ENCODE measurements at places on chromosomes 5 and 9.

DNA sequence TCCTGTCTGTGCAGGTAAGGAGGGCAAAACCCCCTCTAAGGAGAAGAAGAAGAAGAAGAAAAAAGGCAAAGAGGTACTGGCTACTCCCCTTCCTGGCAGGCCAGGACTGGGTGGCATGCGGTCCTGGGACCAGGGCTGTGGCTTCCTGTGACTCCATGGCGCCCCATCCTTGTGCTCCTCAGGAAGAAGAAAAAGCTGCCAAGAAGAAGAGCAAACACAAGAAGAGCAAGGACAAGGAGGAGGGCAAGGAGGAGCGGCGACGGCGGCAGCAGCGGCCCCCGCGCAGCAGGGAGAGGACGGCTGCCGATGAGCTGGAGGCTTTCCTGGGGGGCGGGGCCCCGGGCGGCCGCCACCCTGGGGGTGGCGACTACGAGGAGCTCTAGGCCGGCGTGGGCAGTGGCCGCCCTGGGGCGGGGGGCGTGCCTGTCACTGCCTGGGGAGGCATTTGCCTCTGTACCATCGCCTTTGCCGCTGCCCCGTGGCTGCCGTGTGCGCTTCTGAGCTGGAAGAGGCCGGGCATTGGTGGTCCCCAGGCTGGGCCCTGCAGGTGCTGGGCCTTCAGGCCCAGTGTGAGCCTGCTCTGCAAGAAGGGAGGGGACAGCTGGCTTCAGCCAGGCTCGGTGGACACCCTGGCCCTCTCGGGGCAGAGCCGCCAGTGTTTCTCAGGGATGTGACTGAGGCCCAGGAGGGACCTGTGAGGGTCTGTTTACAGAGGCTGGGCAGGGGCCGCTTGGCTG lies 2.0 kb upstream of the AJM1 start:
- DNase-seq, result no peak

- DNase-seq, result no peak
Observed at GRCh38 chr5:89908876-89909275, 500.7 kb downstream of the CETN3 start.

- no peak for DNase-seq
Observed at GRCh38 chr5:125719681-125720347, 703.4 kb upstream of the GRAMD2B start.

DNA sequence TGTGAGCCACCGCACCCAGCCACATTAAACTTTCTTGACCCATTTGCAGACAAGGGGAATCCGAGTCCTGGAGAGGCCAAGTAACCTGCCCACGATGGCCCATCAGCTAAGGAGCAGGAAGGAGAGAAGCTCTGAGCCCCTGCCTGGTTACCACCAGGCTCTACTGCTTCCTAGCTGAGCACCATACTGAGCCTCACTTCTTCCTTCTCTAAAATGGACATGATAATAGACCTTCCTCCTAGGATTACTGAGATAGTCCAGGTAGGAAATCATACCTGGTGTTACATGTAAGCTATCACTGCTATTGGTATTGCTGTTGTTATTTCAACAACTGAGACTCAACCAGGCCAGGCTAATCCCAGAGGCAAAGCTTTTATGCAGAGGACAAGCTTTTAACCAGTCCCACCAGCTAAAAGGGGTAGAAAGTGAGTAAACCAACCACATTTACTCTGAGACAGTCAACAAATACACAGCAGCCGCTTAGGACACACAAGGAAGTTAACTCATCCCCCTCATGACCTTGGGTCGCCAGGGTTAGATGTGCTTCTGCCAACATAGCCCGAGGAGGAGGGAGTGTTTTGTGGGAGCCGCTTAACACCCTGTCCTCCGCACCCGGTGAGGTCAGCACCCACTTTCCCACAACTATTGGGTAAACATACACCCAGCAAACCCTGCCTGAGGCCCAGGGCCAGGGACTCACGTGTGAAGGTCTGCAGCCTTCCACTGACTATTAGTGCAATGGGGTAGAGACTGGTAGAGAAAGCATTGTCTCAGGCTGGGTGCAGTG lies 20.6 kb upstream of the PTGES start:
- DNase-seq, result no peak

- no peak for DNase-seq
Observed at GRCh38 chr5:174411479-174411819, 312.9 kb upstream of the MSX2 start.

DNA sequence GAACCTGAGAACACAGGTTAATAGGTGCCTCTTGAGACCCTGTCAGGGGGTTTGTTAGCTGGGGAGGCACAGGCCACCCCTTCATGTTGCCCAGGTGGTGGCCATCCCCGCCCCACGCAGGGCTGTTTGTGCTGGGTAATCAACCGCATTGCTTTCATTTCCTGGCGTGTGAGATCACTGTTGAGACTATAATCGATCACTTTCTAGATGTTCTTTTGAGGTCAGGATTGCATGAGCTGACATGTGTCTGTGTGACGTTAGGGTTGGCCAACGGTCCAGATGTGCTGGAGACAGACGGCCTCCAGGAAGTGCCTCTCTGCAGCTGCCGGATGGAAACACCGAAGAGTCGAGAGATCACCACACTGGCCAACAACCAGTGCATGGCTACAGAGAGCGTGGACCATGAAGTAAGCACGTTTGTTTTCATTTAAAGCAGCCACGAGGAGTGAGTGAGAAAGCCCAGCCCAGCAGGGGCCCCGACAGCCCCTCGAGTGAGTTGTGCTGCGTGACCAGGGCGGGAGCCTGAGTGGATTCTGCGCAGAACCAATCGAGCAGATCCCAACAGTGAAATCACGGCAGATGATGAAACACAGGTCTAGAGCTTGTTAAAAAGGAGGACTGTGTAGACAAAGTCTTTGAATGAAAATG lies 115.0 kb upstream of the CACNA1B start:
- DNase-seq, result no peak

DNA sequence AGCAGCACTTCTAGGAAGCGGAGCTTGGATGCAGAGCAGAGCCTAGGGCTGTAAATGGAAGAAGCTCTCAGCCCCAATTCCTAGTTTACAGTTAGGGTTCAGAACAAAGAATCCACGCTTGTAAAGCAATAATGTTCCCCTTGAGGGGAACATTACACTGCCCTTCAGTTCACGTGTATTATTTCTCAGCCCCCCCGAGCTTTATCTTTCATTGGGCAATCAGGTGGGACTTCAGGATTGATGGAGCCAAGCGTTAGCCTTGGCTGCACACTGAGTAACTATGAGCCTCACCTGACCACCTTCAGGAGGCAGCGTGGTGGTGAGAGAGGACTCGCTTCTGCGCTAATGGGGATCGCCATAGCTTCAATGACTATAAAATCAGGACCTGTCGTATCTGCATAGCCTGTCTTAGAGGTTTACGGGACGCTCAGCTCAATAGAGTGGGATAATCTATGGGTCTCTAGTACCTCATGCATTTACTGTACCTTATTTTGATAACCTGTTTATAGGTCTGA lies 157.0 kb upstream of the RASEF start:
- DNase-seq, result no peak

GRCh38 chr9:124330011-124330697 lies 72.4 kb downstream of the NEK6 start:
- no peak for DNase-seq

- no peak for DNase-seq
Observed at GRCh38 chr5:149135536-149136201, 5.6 kb upstream of the ABLIM3 start.

DNA sequence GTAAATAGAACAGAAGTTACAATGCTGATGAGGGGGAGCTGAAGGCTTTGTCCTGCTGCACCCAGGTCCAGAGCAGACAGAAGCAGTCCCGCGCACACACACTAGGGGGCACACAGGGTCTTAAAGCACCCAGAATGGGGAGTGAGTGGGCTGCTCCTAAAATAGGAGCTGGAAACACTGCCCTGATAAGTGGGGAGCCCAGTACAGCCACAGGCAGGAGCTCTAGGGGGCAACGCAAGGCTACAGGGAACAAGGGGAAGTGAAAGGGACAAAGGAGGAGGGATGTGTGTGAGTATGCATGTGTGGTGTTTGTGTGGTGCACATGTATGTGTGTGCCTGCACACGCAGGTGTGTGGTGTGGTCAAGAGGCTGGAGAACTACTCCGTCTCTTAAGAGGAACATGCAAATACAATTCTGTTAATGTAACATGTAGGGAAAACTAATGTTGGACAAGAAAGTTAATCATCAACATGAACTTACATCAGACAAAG lies 191.5 kb downstream of the ROR2 start:
- peak; percentile 13 for DNase-seq

DNA sequence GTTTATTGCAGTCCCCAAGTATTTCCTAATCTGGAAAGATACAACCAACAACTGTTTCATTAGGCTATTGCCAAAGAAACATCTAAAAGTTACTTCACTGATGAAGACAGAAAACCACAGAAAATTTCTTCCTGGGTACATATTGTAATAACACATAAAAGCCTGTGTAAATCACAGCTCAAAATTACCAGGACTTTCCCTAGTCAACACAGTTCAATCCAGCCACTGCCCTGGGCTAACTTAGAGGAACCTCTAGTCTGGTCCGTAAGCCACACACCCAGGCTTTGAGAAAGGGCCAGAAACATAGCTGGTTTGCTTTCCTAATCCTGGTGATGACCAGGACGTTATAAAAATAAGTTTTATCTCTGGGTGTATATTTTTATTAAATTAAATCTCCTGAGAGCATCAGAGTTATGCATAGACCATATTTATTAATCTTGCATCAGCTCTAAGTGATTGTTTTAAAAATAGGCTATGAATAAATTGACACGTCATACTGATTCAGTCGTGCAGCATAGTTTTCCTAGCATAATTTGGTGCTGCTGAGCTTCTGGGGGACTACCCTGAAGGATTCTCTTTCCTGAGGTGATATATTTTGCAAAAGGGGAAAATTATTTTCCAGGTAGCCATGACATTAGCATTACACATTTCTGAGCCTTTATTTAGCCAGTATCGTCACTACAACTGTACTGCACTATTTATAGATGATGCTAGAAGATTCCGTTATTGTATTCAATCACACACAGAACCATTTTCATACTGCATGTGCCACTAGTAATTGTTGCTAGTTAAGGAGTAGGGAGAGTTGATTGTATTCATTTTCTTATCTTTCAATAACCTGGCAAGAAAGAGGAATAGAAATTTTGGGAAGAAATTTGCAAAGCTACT lies 12.6 kb upstream of the MUSK start:
- DNase-seq, result no peak

GRCh38 chr5:158524070-158524469 lies 575.6 kb downstream of the EBF1 start:
- DNase-seq, result no peak

GRCh38 chr9:13279284-13280141 lies at the start of gene MPDZ:
Gene MPDZ (minus strand): TSS chr9:13279692. CDS start chr9:13250315, 29,377 bp downstream.
- no peak for DNase-seq

GRCh38 chr9:137825324-137825989 lies 52.1 kb upstream of the CACNA1B start:
- DNase-seq, result no peak

- DNase-seq, result no peak
Observed at GRCh38 chr9:136915632-136916329, 28.8 kb downstream of the FBXW5 start.

DNA sequence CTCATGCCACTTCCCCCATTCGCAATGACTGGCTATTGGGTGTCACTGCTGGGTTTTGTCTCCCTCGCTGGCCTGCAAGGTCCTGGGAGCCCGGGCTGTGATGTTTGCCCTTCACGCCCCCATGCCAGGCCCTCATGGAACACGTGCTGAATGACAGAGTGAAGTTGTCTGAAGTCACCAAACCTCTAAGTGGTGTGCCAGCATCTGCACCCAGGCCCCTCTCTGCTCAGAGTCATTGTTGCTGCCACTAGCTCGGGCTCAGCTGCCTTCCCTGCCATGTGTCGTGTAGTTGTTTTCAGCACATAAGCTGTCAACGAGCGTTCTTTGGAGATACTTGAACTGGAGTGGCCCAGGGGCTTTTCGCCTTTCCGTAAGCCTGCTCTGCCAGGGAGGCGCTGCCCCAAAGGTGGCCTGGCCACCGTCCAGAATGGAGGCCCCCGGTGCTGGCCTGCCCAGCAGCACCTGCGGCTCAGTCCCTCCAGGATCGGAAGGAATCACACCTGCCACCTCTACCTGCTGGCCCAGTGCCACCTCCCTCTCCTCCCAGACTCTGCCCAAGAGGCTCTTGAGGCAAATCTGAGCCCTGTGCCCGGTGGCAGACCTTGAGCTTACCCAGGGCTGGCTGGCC lies 250.1 kb downstream of the PBX3 start:
- DNase-seq, result no peak

DNA sequence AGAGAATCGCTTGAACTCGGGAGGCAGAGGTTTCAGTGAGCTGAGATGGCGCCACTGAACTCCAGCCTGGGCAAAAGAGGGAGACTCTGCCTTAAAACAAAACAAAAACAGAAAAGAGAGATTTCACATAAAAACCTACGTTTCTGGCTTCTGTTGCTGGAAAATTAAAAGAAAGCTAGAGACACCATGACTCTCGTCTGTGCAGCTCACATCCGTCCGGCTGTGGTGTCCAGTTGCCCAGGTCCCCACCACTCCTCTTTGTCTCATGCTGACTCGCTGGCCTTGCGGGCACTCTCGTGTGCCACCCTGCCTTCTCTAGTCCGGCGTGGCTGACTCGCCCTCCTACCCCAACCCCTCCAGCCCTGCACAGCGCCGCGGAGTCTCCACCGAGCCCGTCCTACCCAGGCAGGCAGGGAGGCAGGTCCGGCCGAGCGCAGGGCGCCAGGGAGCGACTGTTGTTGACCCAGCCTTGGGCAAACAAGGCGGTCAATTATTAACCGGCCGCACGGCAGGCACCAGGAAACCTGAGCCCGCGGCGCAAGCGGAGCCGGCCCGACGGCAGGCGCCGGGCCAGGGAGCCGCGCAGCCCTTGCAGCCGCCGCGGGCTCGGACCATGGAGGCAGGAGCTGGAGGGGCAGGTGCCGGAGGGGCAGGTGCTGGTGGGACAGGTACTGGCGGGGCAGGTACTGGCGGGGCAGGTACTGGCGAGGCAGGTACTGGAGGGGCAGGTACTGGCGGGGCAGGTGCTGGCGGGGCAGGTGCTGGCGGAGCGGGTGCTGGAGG lies at the start of gene PRRT1B:
Gene PRRT1B (plus strand): TSS at position 521 of the 783 bp plus-strand sequence. CDS start 93 bp downstream, at position 614.
- no peak for DNase-seq

DNA sequence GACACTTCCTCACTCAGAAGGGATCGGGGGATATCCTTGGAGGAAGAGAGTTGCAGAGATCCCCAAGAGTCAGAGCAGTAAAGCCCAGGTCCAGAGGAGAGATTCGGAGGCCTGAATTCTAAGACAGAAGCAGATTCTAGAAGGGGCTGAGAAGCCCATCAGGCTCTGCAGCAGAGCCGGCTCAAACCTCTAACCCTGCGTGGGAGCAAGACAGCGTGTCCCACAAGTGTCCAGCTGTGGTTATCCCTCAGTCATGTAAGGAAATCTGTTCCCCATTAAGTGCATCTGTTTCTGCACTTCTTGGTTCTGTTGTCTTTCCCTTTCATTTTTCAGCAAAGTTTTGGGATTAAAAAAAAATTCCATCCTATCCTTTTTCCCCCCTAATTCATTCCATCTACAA lies 4.8 kb upstream of the DIAPH1 start:
- DNase-seq, result no peak

All from T-helper 2 cell treated with Interferon-gamma antibody and Interleukin-4, amounts not matched to agents 5 μg/mL and 100 μg/mL, for 36 hours (primary cell).